ENCODE measurements at places on chromosomes 5 and 9. TPM values are rescaled to one million over a fixed set of nuclear protein-coding genes. Genes with fewer than 3 reads are reported as not detected.

GRCh38 chr5:117454716-117455212 lies 880.1 kb upstream of the SEMA6A start:
- no peaks in the 10 kb centered on the region for H3K4me1 ChIP-seq
- H3K27ac ChIP-seq = no peak overlapping the region
- H3K36me3 ChIP-seq = no peaks in the 10 kb centered on the region
- DNase-seq = peak; percentile 25

GRCh38 chr5:77697692-77698091 lies 59.2 kb upstream of the OTP start:
- no peak overlapping the region for H3K4me3 ChIP-seq
- no peak for DNase-seq
- peaks cover 16% of the 10 kb centered on the region for H3K36me3 ChIP-seq
- H3K4me1 ChIP-seq = no peaks in the 10 kb centered on the region

- no peaks in the 10 kb centered on the region for H3K27me3 ChIP-seq
- no peaks in the 10 kb centered on the region for H3K4me1 ChIP-seq
- H3K27ac ChIP-seq = no peak overlapping the region
- DNase-seq = peak; percentile 49
Observed at GRCh38 chr9:137286975-137287383, 9.5 kb downstream of the TOR4A start.

The DAP gene
- 60.4 TPM for polyA plus RNA-seq

GRCh38 chr5:94615862-94616261 lies 2.5 kb downstream of the KIAA0825 start:
- no peak overlapping the region for H3K4me3 ChIP-seq
- H3K36me3 ChIP-seq = no peaks in the 10 kb centered on the region
- no peak for DNase-seq
- H3K27ac ChIP-seq = no peak overlapping the region
- H3K4me1 ChIP-seq = no peaks in the 10 kb centered on the region

- H3K4me3 ChIP-seq = no peak overlapping the region
- H3K36me3 ChIP-seq = no peaks in the 10 kb centered on the region
- DNase-seq = no peak
Observed at GRCh38 chr5:71974165-71974564, 133.1 kb upstream of the MAP1B start.

Measured in lung (tissue), 17 donors.